Endodermal cell (in vitro differentiated cells): ENCODE measurements at places on chromosomes 5 and 9.
A peak's percentile ranks its signal among the peaks of the same experiment; 100 is the strongest.

- H3K27ac ChIP-seq = no peak overlapping the region
- peaks cover 2% of the 10 kb centered on the region for H3K4me1 ChIP-seq
- no peaks in the 10 kb centered on the region for H3K36me3 ChIP-seq
- no peak overlapping the region for H3K4me3 ChIP-seq
Observed at GRCh38 chr5:5649641-5650040, 227.2 kb downstream of the ICE1 start.

DNA sequence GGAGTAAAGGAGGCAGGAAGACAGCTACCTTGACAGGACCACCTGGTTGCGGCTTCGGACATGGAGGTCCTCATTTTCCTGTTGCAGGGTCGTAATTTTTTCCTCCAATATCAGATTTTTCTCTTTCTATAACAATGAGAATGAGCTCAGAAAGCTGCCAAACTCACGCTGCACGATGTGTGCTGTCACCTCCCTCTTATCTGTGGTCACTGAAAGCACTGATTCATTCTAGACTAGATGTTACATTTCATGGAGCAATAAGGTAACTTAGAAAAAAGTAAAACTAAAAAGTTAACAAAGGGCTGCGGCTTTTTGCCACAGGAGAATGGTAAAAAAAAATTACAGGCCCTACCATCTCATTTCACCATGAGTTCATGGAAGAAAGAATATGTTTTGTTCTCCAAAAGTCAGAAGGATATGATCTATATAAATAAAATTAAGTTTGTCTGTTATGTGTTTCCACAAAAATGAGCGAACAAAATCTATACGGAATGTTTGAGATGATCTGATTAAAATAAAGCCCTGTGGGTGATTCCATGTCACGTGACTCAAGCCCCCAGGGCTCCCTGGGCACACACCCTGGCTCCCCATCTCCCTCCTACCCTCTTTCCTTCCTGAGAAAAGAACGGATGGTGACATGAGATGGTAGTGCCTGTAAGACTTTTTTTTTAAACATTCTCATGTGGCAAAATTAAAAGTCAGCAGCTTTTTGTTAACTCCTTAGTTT lies 26.9 kb upstream of the ANXA6 start:
- no peak overlapping the region for H3K27ac ChIP-seq
- H3K4me3 ChIP-seq = no peak overlapping the region
- no peaks in the 10 kb centered on the region for H3K4me1 ChIP-seq
- DNase-seq = no peak

- no peaks in the 10 kb centered on the region for H3K4me1 ChIP-seq
- H3K36me3 ChIP-seq = no peaks in the 10 kb centered on the region
- H3K27me3 ChIP-seq = peaks cover 100% of the 10 kb centered on the region
- H3K4me3 ChIP-seq = no peak overlapping the region
- H3K27ac ChIP-seq = no peak overlapping the region
Observed at GRCh38 chr9:982394-983230, 6.2 kb downstream of the DMRT3 start.

DNA sequence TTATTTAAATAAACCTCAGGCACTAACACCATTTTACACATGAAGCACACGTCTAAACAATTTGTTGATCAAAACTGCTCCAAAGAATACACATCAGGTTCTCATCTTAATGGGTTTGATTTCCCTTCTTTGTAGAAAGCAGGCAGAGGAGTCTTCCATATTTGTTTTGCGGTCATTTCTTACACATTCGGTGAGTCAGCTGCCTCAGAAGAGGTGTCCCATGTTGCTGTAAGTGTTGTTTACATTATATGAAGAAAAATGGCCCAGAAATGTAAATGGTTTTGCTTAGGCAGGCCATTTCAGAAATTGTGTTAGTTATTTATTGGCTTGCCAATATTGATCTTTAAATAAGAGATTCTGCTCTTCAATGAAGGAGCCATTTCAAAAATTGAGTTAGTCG lies 325.8 kb downstream of the TENT4A start:
- H3K36me3 ChIP-seq = no peaks in the 10 kb centered on the region
- H3K27ac ChIP-seq = no peak overlapping the region
- H3K4me3 ChIP-seq = no peak overlapping the region
- no peaks in the 10 kb centered on the region for H3K4me1 ChIP-seq
- no peak for DNase-seq

GRCh38 chr5:152542741-152543140 lies 137.7 kb upstream of the NMUR2 start:
- H3K27ac ChIP-seq = no peak overlapping the region
- H3K4me1 ChIP-seq = no peaks in the 10 kb centered on the region
- peak; percentile 88 for DNase-seq
- peaks cover 16% of the 10 kb centered on the region for H3K27me3 ChIP-seq
- H3K36me3 ChIP-seq = no peaks in the 10 kb centered on the region

DNA sequence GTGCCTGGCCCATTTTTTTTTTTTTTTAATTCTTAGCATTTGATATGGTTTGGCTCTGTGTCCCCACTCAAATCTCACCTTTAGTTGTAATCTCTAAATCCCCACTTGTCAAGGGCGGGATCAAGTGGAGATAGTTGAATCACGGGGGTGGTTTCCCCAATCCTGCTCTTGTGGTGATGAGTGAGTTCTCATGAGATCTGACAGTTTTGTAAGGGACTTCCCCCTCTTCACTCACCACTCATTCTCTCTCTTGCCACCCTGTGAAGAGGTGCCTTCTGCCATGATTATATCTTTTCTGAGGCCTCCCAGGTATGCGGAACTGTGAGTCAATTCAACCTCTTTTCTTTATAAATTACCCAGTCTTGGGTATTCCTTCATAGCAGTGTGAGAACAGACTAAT lies 27.2 kb downstream of the NDUFAF2 start:
- no peak overlapping the region for H3K4me3 ChIP-seq
- H3K27ac ChIP-seq = no peak overlapping the region
- no peaks in the 10 kb centered on the region for H3K4me1 ChIP-seq
- no peaks in the 10 kb centered on the region for H3K36me3 ChIP-seq

GRCh38 chr9:82363198-82363597 lies 374.6 kb downstream of the SPATA31D1 start:
- H3K27me3 ChIP-seq = no peaks in the 10 kb centered on the region
- H3K4me1 ChIP-seq = peaks cover 11% of the 10 kb centered on the region
- H3K27ac ChIP-seq = peak overlapping the region; percentile 64
- no peaks in the 10 kb centered on the region for H3K36me3 ChIP-seq
- no peak for DNase-seq
- H3K4me3 ChIP-seq = no peak overlapping the region

DNA sequence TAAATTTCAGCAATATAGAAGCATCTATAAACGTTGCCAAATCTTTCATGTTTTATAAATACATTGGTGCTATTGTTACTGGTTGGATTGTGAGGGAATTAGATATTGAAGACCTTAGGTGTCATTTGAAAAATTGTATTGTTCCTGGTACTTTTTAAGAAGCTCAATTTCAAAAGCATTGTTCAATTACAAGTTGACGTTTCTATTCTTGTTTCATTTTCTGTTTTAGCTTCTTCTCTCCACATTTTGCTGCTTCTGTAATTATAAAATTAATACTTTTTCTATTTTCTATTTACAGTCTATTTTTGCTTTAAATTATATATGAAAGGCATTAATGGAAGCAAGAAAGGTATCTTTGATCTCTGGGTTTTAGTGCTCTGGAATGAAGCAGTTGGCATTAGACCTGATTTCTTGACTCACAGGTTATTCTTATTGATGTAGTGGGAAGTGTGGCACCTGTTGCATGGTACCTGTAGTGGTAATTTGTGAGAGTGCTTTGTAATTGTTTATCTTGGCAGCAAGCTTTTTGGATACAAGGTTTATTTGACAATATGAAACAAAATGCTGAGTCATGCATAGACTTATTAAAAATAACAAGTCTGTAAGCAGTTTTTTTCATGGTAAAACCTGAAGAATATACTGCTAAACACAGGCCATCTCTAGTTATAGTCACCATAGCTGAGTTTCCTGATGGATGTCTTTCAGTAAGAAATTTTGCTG lies 13.2 kb downstream of the MACIR start:
- no peaks in the 10 kb centered on the region for H3K27me3 ChIP-seq
- H3K36me3 ChIP-seq = peaks cover 30% of the 10 kb centered on the region
- H3K4me3 ChIP-seq = no peak overlapping the region
- no peak for DNase-seq

DNA sequence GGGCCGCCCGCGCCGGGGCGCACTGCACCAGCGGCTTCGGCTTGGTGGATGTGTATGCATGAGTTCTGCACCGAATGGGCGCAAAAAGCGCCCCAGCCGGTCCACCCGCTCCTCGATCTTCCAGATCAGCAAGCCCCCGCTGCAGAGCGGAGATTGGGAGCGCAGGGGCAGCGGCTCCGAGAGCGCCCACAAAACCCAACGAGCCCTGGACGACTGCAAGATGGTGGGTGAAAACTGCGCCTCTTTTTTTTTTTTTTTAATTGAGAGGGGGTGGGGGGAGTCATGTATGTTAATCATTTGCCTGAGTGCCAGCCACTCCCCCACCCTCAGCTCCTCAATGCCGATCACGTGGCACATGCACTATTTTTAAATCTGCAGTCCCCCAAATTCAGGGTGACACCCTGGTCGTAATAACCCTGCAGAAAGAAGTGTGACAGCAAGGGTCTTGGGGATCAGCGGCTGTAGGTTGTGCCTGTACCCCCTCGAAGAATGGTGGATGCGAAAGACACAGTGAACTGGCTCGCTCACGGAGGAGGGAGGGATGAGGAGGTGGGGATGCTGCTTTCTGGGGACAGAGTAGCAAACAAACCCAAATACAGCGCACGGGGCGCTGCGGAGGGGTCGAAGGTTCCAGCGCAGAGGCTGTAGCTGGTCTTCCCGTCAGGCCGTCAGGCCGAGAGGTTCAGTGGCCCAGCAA lies 900 bp downstream of the RGS7BP start:
- peaks cover 3% of the 10 kb centered on the region for H3K4me1 ChIP-seq
- DNase-seq = peak; percentile 85
- peaks cover 71% of the 10 kb centered on the region for H3K27me3 ChIP-seq
- peak overlapping the region; percentile 84 for H3K4me3 ChIP-seq
- H3K27ac ChIP-seq = no peak overlapping the region

- H3K4me1 ChIP-seq = no peaks in the 10 kb centered on the region
- no peaks in the 10 kb centered on the region for H3K27me3 ChIP-seq
- no peak overlapping the region for H3K27ac ChIP-seq
- DNase-seq = no peak
- no peaks in the 10 kb centered on the region for H3K36me3 ChIP-seq
Observed at GRCh38 chr5:147487031-147487750, 22.7 kb downstream of the DPYSL3 start.

- H3K27me3 ChIP-seq = peaks cover 5% of the 10 kb centered on the region
- H3K27ac ChIP-seq = no peak overlapping the region
- no peak overlapping the region for H3K4me3 ChIP-seq
- no peaks in the 10 kb centered on the region for H3K36me3 ChIP-seq
Observed at GRCh38 chr5:168784454-168784853, 205.3 kb upstream of the PANK3 start.

- H3K36me3 ChIP-seq = no peaks in the 10 kb centered on the region
- no peak overlapping the region for H3K27ac ChIP-seq
- H3K4me3 ChIP-seq = peak overlapping the region; percentile 45
- DNase-seq = no peak
- H3K4me1 ChIP-seq = no peaks in the 10 kb centered on the region
Observed at GRCh38 chr5:1009359-1010180, 968 bp downstream of the NKD2 start.

DNA sequence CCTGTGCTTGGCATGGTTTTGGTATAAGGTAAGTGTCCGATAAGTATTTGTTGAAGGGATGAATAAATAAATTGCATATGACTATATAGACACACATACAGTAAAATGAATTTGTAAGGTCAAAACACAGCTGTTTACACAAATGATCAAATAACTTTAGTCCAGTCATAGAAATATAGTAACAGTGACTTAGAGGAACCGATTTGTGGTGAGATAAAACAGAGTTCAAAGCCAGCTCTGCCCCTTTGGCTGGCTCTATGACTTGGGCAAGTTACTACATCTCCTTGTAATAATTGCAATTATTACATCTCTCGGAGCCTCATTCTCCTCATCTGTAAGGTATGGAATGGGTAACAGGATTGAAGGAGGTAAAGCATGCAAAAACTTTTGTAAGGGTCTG lies 384.0 kb downstream of the PLK2 start:
- no peak overlapping the region for H3K27ac ChIP-seq
- DNase-seq = no peak
- no peaks in the 10 kb centered on the region for H3K36me3 ChIP-seq
- H3K4me1 ChIP-seq = peaks cover 23% of the 10 kb centered on the region
- H3K27me3 ChIP-seq = peaks cover 5% of the 10 kb centered on the region

DNA sequence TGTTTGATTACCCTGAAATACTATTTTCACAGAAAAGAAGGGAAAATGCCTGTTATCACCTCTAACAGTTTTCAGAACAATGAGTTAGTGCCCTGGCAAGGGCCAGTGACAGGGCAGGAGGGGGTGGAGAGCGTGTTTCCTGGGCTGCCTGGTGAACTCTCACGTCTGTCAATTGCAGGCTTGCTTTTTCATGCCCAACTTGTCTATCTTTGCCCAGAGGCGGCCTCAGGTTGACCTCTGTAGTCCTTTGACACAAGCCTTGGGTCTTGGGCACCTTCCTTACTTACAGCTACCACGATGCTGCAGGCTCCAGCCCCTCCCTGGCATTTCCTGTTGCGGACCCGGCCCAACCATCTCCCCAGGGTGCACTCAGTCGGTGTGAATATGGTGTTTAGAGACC lies 2.2 kb upstream of the CEL start:
- peaks cover 27% of the 10 kb centered on the region for H3K36me3 ChIP-seq
- no peak overlapping the region for H3K27ac ChIP-seq
- DNase-seq = peak; percentile 65
- H3K27me3 ChIP-seq = no peaks in the 10 kb centered on the region

GRCh38 chr5:63958654-63959053 lies 3.6 kb downstream of the HTR1A start:
- no peak for DNase-seq
- peak overlapping the region; percentile 84 for H3K4me3 ChIP-seq
- peaks cover 5% of the 10 kb centered on the region for H3K4me1 ChIP-seq
- peaks cover 48% of the 10 kb centered on the region for H3K27me3 ChIP-seq

GRCh38 chr9:95513711-95514110 lies 3.1 kb downstream of the PTCH1 start:
- no peak for DNase-seq
- H3K4me1 ChIP-seq = no peaks in the 10 kb centered on the region
- no peak overlapping the region for H3K4me3 ChIP-seq
- no peak overlapping the region for H3K27ac ChIP-seq

GRCh38 chr5:72779520-72779919 lies 36.9 kb upstream of the TNPO1 start:
- no peak for DNase-seq
- H3K27me3 ChIP-seq = no peaks in the 10 kb centered on the region
- H3K27ac ChIP-seq = no peak overlapping the region
- H3K4me3 ChIP-seq = no peak overlapping the region
- no peaks in the 10 kb centered on the region for H3K36me3 ChIP-seq
